Activated CD8-positive, alpha-beta T cell treated with anti-CD3 and anti-CD28 coated beads for 36 hours (primary cell): ENCODE measurements at places on chromosomes 5 and 9. TPM values are rescaled to one million over a fixed set of nuclear protein-coding genes. Genes with fewer than 3 reads are reported as not detected.

The PCDHB2 gene
- total RNA-seq: not detected

DNA sequence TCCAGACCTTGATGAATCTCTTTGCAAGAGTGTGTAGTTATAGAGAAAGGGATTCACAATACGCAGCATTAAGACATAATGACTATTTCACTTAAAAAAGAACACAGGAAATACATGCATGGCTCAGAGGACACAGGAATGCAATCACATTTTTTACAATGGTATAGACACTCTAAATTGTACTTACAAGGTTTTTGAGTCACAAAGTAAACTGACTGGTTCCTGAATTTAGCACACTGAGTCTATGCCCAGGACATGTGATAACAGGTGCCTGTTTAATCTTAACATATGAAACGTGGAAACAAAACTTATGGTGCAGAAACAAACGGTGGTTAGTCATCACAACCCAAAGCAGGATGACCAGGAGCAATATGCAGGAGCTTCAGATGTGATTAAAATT, 6.7 kb downstream of the EPB41L4A start:
- H3K4me3 ChIP-seq: no peak overlapping the region
- H3K27ac ChIP-seq: no peak overlapping the region
- H3K36me3 ChIP-seq: no peaks in the 10 kb centered on the region
- H3K4me1 ChIP-seq: no peaks in the 10 kb centered on the region
- peaks cover 30% of the 10 kb centered on the region for H3K27me3 ChIP-seq
- no peak for DNase-seq

The ITGA2 gene
- total RNA-seq: 0.74 TPM

- DNase-seq: no peak
- no peak overlapping the region for H3K4me3 ChIP-seq
- peaks cover 20% of the 10 kb centered on the region for H3K4me1 ChIP-seq
- H3K27me3 ChIP-seq: no peaks in the 10 kb centered on the region
These were observed 125.2 kb upstream of the DHFR start for GRCh38 chr5:80780024-80780423.

The DDX41 gene
- 226 TPM for total RNA-seq
